ENCODE measurements at places on chromosomes 4 and X.

- DNase-seq: no peak
Measured at GRCh38 chr4:185742766-185743165, 69.2 kb downstream of the SORBS2 start.

DNA sequence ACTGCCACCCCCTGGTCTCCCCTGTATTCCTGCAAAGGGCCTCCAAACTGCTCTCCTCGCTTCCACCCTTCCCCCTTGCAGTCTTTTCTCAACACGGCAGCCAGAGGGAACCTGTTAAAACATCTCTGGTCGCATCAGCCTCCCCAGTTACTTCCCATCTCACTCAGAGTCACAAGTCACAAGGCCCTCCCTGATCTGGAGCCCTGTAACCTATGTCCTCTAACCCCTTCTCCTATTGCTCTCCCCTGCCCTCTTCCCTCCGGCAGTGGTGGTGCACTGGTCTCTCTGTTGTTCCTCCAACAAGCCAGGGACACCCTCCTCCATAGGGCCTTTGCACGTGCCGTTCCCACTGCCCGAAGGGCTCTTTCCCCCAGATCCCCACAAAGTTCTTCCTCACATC, 73.2 kb downstream of the SH3KBP1 start:
- no peak for DNase-seq

GRCh38 chrX:95058815-95059214, 1384.8 kb downstream of the FAM133A start:
- no peak for DNase-seq

- no peak for DNase-seq
Measured at GRCh38 chr4:112371361-112371760, 74.2 kb downstream of the ALPK1 start.

DNA sequence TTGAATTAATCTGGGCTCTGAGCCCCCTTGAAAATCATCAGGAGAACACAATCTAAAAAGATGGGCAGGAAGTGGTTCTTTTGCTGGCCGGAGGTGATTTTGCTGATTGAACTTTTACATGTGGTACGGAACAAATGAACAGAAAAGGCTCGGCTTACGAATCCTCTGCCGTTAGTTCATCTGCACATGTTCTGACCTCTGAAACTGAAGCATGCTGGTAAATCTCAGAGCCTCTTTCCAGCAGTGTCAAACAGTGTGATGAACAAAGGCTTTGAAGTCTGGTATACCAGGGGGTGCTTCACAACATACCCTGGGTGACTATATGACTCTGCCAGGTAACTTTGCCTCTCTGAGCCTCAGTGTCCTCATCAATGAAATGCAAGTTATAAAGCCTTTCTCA, 194.2 kb upstream of the C1QTNF7 start:
- DNase-seq: no peak

DNA sequence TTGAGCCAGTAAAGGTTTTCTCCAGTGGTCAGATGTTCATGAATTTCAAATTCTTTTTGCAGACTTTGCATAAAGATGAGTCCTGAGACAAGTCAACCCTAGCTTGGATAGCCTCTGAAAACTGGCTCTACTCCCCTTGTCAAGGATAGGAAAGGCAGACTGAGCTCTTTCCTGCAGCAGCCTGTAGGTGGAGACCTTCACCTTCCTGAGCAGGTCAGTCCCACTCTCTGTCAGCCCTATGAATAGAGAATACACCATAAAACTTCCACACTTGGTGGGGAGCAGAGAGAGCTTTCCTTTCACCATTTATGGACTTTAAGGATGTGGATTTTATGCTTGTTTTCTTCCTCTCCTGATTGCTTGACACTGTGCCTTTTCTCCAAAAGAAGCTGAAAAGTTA, 41.9 kb downstream of the PCDH19 start:
- DNase-seq: no peak

GRCh38 chr4:1047106-1047975, 35.9 kb downstream of the FGFRL1 start:
- DNase-seq: no peak

GRCh38 chr4:78774417-78774816, 1.7 kb upstream of the BMP2K start:
- no peak for DNase-seq

DNA sequence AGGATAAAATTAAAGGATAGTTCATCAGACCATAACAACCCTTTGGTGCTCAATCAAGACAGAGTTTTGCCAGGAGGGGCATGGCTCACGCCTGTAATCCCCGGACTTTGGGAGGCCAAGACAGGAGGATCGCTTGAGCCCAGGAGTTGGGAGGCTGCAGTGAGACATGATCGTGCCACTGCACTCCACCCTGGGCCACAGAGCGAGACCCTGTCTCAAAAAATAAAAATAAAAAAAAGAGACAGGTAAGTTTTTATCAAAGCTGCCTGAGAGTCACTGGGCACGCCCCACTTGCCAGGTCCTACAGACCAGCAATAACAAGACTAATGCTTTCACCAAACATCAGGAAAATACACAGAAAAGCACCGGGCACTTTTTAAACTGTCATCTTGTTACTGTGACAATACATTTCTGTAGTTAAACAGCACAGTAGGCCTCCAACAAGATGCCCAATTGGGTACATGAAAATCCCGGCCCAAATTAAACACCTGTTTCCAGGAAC, 765 bp downstream of the CFAP97 start:
- DNase-seq: no peak

Measured in stimulated activated CD8-positive, alpha-beta memory T cell treated with anti-CD3 and anti-CD28 coated beads, Interleukin-15, amount 100 ng/mL, for 4 hours (primary cell).